NCI-H446 treated with DMSO at 0.1 percent for 48 hours (cell line): ENCODE measurements at places on chromosomes 5 and 9.

DNA sequence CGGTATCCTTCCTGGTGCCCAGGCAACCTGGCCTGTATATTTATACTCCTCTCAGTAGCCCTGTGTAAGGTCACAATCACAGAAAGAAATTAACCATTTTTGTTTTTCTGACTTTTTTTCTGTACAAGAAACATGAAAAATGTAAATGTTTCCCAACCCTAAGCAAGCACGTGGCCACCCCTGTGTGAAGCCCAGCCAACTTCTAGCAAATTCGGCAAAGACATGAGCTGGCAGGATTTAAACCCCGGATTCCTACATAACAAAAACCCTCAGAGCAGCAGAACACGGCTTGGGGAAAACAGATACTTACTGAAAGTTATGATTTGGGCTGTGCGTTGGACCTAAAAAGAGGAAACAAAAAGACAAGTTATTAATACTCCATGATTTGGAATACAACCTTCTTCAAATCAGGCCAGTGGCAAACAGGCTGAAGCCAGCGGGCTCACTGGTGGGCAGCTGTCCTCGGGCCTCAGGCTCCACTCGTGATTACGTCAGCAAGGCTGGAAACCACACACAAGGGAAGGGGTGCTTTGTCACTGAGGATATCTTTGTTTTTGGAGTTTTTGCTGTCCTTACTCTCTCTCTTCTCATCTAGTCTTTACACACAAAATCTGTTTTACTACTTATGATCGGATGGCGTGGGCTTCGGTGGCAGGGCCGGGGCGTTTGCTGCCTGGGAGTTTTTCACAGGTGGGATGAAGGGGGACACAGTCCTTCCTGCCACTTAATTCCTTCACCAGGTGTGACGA, 194.1 kb downstream of the ROR2 start:
- no peak for DNase-seq

- DNase-seq = no peak
Measured at GRCh38 chr9:129208207-129209032, 30.4 kb upstream of the IER5L start.

DNA sequence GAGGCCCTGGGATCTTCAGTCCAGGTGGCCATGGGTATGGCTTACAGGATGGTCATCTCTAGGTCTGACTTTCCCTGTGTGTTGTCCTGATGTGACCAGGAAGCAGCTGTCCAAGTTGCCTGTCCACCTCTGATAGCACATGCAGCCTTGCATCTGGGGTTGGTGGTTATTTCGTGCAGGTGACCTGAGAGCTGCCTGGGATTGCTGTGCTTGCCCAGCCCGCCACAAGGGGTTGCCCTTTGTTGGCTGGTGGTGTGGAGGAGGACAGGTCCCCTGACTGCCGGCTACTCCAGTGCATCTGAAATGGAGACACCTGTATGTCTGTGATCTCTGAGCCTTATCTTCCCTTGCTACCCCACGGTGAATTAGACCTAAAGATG, 212.6 kb downstream of the ARHGAP26 start:
- no peak for DNase-seq

DNA sequence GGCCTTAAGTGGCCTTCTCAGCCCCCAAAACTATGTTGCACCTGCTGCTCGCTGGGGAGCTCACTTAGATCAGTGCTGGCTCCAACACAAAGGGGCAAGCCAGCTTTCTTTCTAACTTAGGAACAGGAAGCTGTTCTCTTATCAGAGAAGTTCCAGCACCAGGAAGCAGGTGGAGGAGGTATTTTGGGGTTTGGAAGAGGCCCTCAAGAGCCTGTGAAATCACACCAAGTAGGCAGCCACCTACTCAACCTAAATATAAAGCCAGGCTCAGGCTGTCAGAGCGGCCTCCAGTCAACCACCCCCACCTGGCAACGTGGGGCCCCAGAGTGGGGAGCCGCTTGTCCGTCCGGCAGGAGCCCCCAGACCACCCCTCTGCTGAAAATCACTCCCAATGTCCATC, 152.8 kb downstream of the OLFM1 start:
- no peak for DNase-seq

- no peak for DNase-seq
Measured at GRCh38 chr5:61735995-61736394, 403.9 kb downstream of the ZSWIM6 start.
